Activated CD4-positive, alpha-beta T cell treated with anti-CD3 and anti-CD28 coated beads, Interleukin-2, amount 50 U/mL, for 48 hours (primary cell): ENCODE measurements at places on chromosomes 12 and 14.
A peak's percentile ranks its signal among the peaks of the same experiment; 100 is the strongest.

- peak; percentile 29 for DNase-seq
Observed at GRCh38 chr12:104747955-104748354, 210.1 kb downstream of the SLC41A2 start.

GRCh38 chr12:122471324-122472226, 29.2 kb downstream of the ZCCHC8 start:
- DNase-seq, result no peak

- no peak for DNase-seq
Observed at GRCh38 chr14:30706704-30707103, 84.6 kb downstream of the SCFD1 start.

DNA sequence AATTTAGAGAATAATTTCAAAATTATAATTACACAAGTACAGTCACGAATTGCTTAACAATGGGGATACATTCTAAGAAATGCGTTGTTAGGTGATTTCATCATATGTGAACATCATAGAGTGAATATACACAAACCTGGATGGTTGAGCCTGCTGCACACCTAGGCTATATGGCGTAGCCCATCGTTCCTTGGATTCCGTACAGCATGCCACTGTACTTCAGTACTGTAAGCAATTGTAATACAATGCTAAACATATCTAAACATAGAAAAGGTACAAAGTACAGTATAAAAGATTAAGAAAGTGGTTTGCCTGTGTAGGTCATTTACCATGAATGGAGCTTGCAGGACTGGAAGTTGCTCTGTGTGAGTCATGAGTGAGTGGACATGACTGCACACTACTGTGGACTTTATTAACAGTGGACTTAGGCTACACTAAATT, 286.2 kb downstream of the CACNA1C start:
- no peak for DNase-seq

GRCh38 chr12:111173836-111174235, 195.1 kb downstream of the PHETA1 start:
- DNase-seq, result no peak

GRCh38 chr14:102200690-102201352, 61.1 kb downstream of the WDR20 start:
- no peak for DNase-seq

DNA sequence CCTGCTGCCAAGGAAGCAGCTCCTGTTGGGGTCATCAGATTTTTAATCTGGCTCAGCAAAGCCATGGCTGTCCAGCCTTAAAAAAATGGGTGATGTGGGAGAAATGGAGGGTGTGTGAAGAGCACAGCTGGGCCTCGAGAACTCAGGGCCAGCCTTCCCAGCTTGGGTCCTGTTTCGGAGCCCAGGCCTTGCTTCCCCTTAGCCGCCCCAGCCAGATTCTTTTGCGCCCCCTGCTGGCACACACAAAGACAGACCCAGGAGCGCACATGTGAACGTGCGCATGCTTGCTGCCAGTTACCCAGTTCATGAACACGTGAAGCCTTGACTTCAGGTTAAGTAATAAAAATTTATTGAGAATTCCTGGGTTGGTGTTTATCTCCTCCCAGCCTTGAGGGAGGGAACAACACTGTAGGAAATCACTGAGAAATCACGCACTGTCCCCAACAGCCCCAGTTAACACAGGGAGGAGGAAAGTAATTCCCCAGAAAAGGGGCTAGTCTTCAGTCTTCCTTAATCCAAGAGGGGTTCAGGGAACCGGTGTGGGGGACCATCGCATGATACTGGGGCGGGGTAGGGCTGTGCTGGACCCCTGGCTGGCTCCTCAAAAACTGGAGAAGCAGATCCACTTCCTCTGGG, 5.3 kb downstream of the PHB2 start:
- DNase-seq, result peak; percentile 92

DNA sequence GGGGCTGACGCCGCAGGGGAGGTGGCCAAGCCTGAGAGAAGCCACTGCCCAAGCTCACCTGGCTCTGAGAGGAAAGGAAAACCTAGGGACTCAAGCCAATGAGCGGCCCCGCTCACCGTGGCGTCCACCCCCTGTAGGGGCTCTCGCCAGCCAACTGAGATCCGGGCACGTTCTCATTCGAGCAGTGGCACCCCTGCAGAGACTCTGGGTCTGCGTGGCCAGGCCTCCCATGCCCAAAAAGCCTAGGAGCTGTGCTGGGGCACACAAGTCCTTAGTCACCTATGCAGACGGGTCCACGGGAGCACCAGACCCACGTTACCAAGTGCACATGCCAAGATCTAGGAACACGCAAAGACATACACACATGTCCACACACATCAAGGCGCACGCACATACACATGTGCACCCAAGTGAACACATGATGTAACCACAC, 106.2 kb downstream of the NCOR2 start:
- DNase-seq, result no peak

DNA sequence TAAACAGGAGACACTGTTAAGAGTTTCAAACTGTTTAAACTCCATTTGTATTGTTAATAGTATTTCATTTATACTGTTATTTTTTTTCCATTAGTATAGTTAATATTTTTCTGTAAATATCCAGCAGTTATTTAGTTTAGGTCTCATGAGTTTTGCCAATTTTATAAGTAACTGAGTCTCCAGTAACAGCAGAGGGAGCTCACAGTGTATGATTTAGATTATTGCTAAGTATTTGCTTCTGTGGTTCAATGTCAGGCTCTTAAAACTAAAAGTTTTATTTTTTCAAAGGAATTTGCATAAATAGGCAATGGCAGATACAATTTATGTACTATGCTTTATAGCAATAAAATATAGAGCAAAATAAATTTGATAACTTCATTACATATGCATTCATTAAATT, 209.7 kb downstream of the ATXN7L3B start:
- no peak for DNase-seq

DNA sequence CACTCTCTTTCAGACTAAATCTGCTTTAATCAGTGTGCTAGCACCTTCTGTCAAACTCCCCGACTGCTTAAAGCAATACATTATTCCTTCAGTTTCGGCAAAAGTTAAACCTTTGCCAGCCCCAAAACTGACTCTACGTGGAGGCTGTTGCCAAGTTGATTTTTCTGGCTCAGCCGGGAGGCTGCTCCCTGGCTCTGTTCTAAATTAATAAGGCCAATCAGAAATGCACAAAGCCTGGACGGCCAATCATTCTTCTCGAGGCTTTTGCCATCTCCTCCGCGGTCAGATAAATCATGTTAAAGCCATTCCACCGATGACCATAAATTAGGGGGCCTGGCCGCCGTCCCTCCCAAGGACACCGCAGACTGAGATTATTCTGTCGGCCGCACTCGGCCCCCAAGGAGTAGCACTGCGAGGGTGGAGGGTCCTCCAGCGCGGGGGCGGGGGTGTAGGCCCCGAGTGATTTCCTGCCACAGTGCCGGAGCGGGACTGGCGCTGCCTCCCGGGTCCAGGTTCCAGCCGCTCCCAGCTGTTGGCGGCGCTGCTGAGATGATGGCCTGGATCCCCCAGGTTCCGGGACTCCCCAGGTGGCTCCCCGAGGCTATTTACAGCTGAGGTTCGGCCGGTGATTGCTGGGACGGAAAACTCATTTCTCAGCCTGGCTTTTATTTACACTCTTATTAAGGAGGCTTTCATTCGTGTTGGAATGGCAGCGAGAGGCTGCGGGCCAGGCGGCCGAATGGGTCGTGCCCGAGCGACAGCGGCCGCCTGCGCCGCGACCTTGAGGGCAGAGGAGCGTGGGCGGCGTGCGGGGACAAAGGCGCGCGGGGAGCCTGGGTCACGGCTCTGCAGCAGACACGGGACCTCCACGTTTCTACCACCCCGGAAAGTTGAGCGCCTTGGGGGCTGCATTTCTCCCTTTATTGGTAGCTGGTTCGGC, 165.1 kb downstream of the MON2 start:
- DNase-seq, result peak; percentile 5

- DNase-seq, result no peak
Observed at GRCh38 chr14:100902295-100903133, 1.0 kb downstream of the RTL1 start.
